Left ventricle myocardium inferior (tissue), 1 donor: ENCODE measurements at places on chromosomes 7 and 10. TPM values are rescaled to one million over a fixed set of nuclear protein-coding genes. Genes with fewer than 3 reads are reported as not detected.

PON1 gene
- not detected for total RNA-seq

PROSER2 gene
- 0.52 TPM for total RNA-seq

PCDH15 gene
- total RNA-seq: 0.19 TPM

OIT3 gene
- total RNA-seq: not detected

PTPRZ1 gene
- total RNA-seq: 0.80 TPM

TAF5 gene
- total RNA-seq: 2.4 TPM

CYP2C18 gene
- not detected for total RNA-seq

DNA sequence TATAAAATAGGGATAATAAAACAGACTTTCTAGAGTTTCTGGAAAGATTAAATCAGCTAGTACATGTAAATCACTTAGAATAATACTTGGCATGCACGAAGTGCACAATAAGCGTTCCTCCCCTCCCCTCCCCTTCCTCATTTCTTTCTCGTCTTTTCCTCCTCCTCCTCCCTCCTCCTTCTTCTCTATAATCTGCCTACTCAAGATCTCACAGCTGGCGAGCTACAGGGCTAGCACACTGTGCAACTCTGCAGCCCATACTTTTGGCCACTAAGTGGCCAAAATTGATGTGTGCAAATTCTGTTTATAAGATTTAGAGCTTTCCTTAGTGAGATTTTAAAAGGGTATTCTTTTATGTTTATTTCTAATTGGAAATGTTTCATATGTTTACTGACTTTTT lies 565.3 kb downstream of the PHTF2 start:
- DNase-seq: no peak

DNA sequence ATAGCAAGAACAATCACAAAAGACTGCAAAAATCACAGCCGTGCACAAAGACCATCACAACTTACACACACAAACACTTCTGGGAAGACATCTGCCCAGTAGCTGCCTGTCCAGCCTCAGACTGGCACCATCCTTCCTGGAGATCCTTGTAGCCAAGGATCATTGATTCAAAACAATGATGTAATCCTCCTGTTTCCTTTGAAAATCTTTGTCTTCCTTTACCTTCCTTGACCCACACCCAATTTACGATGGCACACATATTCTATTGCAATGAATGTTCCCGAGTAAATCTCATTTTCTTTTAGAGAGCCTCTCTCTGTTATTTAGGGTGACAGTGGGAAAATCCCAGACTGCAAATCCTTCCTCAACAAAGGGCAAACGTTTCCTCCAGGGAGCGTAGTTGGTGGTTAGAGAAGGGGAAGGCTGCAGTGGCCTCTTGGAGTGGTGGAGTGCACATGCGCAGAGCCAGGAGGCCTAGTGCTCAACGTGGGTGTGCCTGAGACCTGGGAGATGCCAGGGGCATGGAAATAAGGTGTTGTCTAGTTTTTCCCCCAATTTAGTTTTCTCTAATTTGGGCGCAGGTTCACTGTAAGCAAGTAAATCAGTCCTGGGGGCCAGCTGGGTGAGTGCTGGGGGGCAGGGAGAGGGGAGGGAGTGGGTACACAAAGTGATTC lies 3.1 kb upstream of the INPP5A start:
- peak; percentile 6 for DNase-seq

GRCh38 chr10:71394926-71395562 lies 1.7 kb upstream of the CDH23 start:
- no peak for DNase-seq

GRCh38 chr10:20142311-20142710 lies 326.1 kb downstream of the PLXDC2 start:
- no peak for DNase-seq

GRCh38 chr7:20268824-20269223 lies 51.6 kb upstream of the MACC1 start:
- DNase-seq: no peak

DNA sequence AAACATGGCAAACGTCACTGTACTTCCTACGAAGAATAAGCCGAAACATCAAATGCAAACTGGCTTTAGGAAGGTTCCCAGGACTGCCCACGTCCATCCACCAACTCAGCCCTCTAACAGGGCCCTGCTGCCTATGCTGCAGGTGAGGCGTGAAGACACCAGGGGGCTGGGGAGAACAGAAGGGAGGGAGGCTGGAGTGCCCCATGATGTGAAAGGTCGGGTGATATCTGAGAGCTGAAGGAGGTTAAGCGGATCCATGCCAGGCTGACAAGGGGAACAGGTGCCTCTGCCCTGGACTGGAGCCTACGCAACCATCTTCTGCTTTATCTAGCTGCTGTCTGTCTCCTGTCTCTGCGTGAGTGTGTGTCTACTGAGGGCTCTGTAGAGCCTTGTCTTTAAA lies 40.2 kb upstream of the ATP6V0A4 start:
- no peak for DNase-seq

GRCh38 chr10:98096731-98097130 lies 37.7 kb upstream of the R3HCC1L start:
- no peak for DNase-seq

DNA sequence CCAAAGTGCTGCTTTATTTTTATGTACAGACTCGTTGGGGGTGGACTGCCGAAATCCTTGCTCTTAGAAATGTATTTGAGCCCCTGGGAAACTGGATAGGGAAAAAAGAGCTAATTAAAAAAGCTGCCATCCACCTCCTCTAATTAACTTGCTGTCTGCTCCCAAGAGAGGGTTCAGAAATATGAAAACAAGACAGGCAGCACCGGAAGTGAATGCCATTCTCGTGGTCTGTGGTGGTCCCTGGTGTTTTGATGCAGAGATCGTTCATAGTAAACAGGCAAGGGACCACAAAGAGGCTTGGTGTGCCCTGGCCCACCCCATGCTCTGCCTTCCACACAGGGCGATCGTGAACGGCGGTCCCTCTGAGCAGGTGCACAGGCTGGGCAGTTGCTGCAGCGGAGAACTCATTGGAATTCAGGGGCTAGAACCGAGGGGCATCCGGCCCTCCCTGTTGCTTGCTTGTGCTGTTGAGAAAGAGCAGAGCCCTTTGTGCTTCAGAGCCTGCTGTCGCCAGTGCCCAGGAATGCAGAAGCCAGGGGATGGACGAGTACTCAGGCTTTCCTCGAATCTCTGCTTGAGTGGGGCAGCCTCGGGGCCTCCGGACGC lies 79.1 kb upstream of the BTBD16 start:
- DNase-seq: no peak

DNA sequence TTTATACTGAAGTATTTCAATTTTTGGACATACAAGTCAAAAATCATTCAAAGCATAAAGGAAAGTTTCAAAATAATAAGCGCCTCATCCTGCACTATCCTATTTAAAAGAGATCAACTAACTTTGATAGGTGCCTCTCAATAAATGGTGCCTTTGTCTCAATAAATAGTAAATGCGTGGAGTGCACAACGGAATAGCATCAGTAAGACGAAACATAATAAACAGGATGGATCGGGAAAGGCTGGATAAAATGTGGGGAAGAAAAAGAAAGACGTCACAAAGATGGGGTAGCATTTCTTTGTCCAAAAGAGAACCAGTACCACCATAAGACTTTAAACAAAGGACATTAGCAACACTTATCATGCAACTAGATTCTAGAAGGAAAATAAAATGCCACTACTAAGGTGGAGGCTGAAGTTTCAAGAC lies 571 bp upstream of the PRKAR2B start:
- DNase-seq: no peak

DNA sequence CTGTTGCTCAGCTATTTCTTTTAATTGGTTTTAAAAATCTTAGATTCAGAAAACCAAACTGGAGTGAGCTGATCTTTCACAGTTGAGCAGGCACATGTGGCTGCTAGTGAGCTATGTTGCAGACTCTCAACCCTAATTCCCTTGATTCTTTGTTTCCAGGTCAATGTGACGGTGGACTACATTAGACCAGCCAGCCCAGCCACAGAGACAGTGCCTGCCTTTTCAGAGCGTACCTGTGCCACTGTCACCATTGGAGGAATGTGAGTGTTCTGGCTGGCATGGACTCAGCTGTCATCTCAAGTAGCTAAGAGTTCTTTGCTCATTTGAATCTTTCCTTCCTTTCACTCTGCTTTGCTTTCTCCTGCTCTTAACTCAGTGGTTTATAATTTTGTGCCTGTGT lies 187.1 kb downstream of the LRRC4 start:
- DNase-seq: no peak

- no peak for DNase-seq
Observed at GRCh38 chr10:71436268-71437125, 39.8 kb downstream of the CDH23 start.

DNA sequence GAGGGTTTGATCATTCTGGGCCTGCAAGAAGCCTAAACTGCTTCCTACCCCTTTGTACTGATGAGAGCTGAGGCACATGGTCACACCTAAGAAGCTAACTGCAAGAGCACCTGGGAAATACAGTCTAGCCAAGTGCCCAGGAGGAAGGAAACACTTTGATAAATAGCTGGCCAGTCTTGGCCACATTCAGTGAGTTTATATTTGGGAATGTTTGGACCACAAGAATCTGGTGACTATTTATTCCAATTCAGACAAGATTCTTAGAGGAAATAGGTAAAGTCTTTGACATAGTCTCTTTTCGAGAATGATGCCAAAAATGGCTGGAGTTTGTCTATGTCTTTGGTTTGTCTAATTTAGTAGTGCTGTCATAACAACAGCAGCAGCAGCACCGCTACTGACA lies 213.6 kb downstream of the KIF20B start:
- DNase-seq: no peak

- no peak for DNase-seq
Observed at GRCh38 chr10:105073999-105074398, 432.9 kb downstream of the SORCS3 start.

- no peak for DNase-seq
Observed at GRCh38 chr7:93374345-93374940, 142.3 kb downstream of the VPS50 start.

DNA sequence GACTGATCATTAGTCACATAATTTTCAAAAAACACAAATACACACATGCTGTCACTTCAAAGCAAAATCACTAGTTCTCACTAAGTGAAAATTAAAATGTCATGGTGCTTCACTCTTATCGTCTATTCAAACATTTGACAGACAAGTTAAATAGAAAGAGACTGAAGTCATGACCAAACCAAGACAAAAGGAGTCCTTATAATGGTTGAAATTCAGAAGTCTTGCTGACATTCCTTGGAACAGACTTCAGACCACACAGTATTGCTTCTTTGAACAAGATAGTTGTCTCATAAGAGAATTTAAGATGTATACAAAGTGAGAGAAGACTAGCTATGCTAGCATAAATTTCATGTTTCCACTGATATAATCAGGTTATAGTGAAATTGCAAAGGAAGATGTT lies 119.5 kb downstream of the SEMA3D start:
- no peak for DNase-seq

DNA sequence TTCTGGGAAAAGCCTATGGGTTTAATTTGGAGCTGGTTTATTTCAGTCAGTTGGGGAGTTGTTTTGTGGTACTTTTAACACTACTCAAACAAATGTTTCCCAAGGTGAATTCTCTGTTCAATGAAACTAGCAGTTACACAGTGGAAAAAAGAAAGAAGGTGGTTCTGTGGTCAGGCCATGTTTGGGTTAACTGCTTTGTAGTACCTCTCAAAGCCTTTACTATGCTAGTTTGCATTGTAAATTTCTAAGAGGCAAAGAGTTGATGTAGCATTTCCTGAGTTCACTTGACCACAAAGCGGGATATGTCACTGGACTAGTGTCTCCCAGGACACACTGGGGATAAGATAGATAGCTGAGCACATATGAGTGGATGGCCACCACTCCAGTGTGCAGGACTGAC lies 145.4 kb downstream of the KIF20B start:
- DNase-seq: no peak

GRCh38 chr7:108234971-108235450 lies 104.8 kb upstream of the LAMB4 start:
- no peak for DNase-seq

GRCh38 chr7:2927592-2927991 lies 83.5 kb upstream of the GNA12 start:
- peak; percentile 4 for DNase-seq

GRCh38 chr10:49381111-49381900 lies 14.6 kb downstream of the DRGX start:
- DNase-seq: no peak

GRCh38 chr7:141864765-141865447 lies 23.6 kb upstream of the PRSS37 start:
- no peak for DNase-seq

DNA sequence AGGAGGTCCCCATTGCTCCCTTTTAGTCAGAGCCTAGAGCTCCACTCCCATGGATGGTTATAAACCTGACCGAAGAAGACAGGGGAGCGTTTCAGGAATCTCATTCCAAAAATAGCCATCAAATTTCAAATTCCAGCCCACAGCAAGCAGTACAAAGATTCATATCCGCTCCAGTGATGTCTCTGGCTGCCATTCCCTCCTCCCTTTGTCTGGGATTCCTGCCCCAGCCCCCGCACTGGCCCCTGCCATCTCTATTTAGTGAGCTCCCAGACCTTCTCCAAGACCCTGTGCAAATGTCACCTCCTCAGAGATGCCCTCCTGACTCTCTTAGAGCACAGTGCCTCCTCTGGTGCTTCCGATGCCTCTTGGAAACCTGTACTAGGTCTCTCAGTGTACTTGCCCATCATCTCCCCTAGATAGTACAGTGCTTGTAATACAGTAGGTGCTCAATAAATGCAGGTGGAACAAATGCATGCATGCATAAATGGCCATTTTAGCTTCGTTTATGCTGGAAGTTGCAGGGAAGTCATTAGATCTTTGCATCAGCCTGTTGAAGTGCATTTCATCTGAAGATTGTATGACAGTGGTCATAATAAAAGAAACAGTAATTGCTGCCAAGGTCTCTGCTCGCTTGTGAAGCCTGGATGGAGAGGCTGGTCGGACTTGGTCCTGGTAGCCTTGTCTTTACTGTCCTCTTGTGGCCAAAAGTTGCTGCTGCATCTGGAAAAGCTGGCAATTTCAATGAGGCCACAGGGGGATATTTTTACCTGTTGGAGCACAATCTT lies 32.0 kb upstream of the HABP2 start:
- DNase-seq: peak; percentile 44

GRCh38 chr10:103619424-103620351 lies 126.2 kb downstream of the NEURL1 start:
- no peak for DNase-seq

GRCh38 chr7:31785101-31785500 lies 98.1 kb downstream of the PPP1R17 start:
- DNase-seq: no peak

DNA sequence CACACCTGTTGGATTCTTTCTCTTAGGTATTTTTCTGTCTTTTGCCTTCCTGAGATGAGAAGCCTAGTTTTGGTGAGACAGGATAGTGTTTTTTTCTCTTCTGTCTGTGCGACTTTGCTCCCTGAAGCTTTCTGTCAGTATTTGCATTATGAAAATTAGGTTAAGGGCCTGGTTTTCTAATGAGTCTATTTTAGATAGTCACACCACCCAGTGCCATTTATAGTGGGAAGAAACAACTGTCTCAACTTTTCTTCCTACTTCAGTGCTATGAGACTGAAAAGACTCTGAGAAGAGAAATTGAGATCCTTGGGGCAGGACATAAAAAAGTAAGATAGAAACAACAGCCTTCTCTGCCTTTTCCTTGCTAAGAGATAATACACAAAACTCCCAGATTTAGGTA lies 53.6 kb downstream of the MINPP1 start:
- no peak for DNase-seq
